ENCODE measurements at places on chromosomes 5 and 9.
A peak's percentile ranks its signal among the peaks of the same experiment; 100 is the strongest.

DNA sequence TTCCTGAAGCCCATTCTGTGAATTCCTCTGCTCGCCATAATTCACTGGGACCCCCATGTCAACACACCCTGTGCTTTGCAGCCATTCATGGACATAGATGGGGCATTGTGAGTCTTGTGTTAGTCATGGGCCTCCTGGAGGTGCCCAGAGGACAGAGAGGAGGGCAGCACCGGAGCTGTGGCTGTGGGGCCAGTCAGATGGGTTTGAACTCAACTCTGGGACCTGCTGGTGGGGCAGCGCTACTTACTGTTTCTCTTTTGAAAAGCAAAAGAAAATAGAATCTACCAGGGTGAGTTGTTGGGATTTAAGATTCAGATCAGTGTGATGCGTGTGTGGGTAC lies 11.3 kb upstream of the EXOC3 start:
- no peak for DNase-seq

DNA sequence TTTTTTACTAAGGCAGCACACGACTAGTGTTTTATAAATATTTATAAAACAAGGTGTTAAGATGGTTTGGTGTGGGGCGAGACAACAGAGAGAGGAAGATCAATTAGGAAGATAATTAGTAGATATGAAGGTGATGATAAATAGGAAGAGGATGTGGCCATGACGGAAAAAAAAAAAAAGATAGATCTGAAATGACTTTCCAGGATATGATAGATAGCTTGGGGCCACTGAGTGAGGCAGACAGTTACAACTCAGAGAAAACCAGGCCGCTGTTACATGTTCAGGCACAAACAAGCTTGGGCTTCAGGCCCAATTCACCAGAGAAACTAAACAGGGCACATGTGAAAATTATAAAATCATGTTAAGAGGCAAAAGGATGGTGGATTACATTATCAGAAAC lies 43.2 kb downstream of the KIAA0825 start:
- DNase-seq, result no peak

GRCh38 chr5:138385660-138386059 lies 33.2 kb downstream of the KDM3B start:
- no peak for DNase-seq

GRCh38 chr5:143898916-143899591 lies 87.1 kb downstream of the HMHB1 start:
- no peak for DNase-seq

GRCh38 chr9:106953174-106953573 lies 90.2 kb downstream of the ZNF462 start:
- no peak for DNase-seq

GRCh38 chr5:10612251-10612650 lies 48.4 kb downstream of the ANKRD33B start:
- no peak for DNase-seq

- DNase-seq, result peak; percentile 38
These were observed 7.2 kb downstream of the HMGCS1 start for GRCh38 chr5:43305948-43306565.

GRCh38 chr5:41363343-41363986 lies 146.9 kb downstream of the PLCXD3 start:
- no peak for DNase-seq

- peak; percentile 50 for DNase-seq
These were observed 22.3 kb upstream of the HMCN2 start for GRCh38 chr9:130243015-130243881.

GRCh38 chr9:114311571-114312512 lies 11.1 kb upstream of the ORM1 start:
- no peak for DNase-seq

- no peak for DNase-seq
These were observed 350.5 kb downstream of the SLIT3 start for GRCh38 chr5:168950241-168950951.

GRCh38 chr5:165616490-165617405 lies 2111.3 kb downstream of the MAT2B start:
- no peak for DNase-seq

DNA sequence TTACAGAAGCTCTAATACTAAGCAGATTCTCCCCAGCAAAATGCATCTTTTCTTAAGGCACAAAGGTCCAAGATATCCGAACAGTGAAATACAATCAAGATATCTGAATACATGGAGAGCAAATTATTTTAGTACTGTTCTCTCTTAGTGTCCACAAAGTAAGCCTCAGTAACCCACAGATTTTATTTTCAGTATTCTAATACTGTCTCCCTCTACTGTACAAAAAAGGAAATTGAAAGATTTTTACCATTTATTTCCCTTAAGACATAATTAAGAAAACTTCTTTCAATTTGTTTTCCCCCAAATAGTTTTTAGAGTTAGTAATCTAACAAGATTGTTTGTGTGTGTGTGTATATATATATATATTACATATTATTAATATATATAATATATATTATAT lies 24.7 kb upstream of the NOL6 start:
- no peak for DNase-seq

GRCh38 chr9:120925535-120926396 lies 830 bp downstream of the TRAF1 start:
- DNase-seq, result no peak

- no peak for DNase-seq
These were observed 57.5 kb upstream of the MCCC2 start for GRCh38 chr5:71529682-71530081.

GRCh38 chr9:20043461-20043860 lies 254.6 kb upstream of the SLC24A2 start:
- no peak for DNase-seq

DNA sequence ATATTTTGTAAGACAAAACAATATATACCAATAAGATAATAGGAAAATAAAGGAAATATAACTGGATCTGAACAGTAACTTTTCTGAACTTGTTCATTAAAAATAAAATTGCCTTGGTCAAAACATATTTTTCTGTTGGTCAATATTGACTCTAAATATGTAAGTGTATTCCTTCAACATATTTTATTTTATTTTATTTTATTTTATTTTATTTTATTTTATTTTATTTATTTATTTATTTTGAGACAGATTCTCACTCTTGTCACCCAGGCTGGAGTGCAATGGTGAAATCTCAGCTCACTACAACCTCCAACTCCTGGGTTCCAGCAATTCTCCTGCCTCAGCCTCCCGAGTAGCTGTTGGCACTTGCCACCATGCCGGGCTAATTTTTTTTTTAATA lies 571.0 kb downstream of the NR2F1-AS1 start:
- no peak for DNase-seq

DNA sequence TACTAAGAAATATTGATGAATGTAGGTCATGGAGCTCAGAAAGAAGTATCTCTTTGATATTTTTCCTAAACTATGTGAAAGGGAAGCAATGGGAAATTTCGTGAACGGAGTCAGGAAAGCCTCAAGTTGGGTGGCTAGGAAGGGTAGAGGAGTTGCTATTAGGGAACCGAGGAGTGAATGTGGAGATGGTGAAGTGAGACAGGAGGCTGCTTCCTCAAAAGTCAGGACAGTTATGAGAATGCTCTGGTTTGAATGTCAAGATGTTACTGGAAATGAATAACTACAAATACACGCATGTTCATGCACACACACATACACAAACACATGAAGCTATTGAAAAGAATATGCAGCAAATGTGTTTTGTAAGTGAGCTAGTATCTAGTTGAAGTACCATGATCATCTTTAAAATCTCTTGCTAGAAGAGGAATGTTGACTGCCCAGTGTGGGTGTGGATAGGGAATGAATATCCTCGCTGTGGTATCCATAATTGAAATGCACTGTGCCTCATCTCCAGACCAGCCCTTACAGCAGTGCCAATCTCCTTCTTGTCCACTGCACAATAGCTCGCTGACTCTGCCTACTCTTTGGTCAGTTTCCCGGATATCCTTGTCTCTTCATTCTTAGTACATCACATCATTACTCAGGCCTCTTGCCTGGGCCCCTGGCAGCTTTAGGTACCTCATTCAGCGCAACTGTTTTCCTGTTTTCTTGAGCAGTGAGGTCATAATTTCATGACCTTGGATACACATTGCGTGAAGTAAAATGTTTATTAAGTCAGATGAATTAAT lies 21.9 kb upstream of the PDCD1LG2 start:
- DNase-seq, result no peak

DNA sequence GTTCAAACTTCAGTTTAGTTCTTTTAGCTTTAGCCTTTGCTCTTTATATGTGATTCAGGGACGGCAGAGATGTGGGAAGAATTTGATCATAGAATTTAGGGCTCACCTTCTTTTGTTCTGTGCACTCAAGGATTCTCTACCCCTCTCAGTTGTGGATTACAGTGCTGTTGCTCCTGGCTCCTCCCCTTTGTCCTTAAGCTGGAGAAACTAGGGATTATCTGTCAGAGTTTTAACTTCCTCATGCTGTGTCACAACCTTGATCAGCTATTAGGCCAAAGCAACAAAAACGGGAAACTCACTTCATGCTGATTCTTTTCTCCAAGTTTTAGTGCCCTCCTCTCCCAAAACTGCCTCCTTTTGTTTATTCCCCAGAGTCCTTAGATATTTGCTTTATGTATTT lies 13.0 kb upstream of the PCDHAC2 start:
- DNase-seq, result no peak

DNA sequence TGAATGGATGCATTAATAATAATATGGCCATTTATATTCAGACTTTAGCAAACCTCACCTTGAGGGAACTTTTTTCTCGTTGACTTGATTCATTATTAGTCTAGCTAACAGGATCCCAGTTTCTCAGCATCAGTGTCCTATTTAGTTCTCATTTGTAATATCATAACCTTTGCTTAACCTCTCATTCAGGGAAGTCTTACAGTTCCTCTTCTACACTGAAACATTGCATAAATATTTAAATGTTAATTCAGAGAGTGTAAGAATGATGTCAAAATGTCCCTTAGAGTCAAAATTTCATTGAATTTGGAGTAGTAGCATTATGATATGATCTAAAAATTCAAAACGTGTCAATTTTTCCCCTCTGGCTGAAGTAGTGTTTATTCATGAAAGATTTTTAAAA lies 650.1 kb downstream of the EFNA5 start:
- no peak for DNase-seq

DNA sequence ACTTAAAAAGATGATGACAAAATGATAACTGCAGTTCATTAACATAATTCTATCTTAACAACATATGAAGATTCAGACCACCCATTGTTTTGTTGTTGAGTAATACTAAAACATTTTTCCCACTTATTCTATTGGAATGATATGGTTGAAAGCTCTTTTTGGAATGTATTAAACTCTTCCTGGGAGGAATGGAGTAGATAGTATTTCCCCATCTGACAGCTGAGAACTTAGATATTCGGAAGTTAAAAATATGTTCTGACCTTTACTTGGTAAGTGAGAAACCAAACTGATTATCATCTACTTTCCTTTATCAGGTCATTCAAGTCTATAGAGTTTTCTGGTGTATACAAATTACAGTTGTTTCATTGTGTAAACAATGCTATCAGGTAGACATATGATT lies 452.9 kb downstream of the CSNK1G3 start:
- DNase-seq, result no peak

DNA sequence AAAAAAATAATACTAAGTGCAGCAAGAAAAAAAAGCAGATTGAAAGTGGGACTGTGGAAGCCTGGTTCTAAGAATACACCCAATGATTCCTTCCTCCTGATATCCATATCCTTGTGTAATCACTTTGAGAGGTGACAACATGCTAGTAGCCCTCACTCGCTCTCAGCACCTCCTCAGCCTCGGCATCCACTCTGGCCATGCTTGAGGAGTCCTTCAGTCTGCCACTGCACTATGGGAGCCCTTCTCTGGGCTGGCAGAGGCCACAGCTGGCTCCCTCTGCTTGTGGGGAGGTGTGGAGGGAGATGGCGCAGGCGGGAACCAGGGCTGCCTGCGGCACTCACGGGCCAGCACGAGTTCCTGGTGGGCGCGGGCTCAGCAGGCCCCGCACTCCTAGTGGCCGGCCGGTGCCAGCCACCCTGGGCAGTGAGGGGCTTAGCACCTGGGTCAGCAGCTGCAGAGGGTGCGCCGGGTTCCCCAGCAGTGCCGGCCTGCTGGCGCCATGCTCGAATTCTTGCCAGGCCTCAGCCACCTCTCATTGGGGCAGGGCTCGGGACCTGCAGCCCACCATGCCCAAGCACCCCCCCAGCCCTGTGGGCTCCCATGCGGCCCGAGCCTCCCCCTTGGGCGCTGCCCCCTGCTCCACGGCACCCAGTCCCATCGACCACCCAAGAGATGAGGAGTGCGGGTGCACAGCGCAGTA lies 24.5 kb upstream of the SELENOP start:
- no peak for DNase-seq

GRCh38 chr5:151620461-151620840 lies 29.3 kb upstream of the FAT2 start:
- DNase-seq, result no peak

DNA sequence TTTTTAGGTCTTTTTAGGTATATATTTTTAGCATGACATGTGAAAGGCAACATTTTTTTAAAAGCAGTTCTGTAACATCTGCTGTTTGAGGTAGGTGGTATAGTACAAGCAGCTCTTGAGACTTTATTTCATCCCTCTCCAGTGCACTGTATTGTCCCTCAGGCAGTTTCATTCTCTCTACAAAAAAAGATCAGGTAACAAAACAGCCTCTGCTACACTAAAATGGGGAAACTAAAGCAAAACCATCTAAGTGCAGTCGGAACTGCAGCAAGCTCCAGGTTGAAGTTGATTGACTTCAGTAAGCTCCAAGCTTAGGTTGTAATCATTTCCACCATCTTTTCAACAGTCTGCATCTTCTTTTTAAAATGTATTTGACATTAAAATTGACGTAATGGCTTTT lies 195.6 kb downstream of the DEPDC1B start:
- no peak for DNase-seq

DNA sequence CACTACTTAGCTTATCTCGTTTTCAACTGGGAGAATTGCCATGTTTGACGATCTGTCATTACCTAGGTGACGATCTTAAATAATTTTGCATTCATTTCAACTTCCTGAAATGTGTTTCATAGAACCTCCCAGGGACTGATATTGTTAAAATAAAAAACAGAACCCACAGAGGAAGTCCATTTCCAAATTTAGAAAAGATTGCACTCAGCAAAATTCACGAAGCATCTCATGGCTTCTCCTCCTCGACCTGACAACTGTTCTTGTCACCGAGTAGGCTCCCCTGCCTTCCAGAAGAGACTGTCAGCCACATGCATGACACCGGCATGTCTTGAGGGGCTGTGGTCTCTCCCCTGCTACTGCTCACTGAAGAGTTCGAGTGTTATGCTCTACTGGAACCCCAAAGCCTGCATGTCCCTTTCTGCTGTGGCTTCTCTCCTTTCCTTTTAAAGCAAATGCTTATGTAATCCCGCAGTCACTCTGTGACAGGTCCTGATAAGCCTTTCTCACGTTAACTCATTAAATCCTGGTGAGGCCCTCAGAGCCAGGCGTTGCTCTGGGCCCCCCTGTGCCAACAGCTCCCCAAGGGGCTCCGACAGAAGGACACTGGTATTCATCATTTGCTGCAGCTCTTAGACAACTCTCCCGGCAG lies 26.8 kb upstream of the ANKRD33B start:
- DNase-seq, result no peak

- no peak for DNase-seq
These were observed 7.8 kb downstream of the HMHB1 start for GRCh38 chr5:143819716-143820115.

GRCh38 chr5:55920784-55921183 lies 69.6 kb downstream of the IL31RA start:
- DNase-seq, result no peak

GRCh38 chr5:29853711-29854220 lies 1339.7 kb upstream of the CDH6 start:
- DNase-seq, result no peak

Measured in NCI-H1105 (cell line).